ENCODE measurements at places on chromosomes 16 and 17.

DNA sequence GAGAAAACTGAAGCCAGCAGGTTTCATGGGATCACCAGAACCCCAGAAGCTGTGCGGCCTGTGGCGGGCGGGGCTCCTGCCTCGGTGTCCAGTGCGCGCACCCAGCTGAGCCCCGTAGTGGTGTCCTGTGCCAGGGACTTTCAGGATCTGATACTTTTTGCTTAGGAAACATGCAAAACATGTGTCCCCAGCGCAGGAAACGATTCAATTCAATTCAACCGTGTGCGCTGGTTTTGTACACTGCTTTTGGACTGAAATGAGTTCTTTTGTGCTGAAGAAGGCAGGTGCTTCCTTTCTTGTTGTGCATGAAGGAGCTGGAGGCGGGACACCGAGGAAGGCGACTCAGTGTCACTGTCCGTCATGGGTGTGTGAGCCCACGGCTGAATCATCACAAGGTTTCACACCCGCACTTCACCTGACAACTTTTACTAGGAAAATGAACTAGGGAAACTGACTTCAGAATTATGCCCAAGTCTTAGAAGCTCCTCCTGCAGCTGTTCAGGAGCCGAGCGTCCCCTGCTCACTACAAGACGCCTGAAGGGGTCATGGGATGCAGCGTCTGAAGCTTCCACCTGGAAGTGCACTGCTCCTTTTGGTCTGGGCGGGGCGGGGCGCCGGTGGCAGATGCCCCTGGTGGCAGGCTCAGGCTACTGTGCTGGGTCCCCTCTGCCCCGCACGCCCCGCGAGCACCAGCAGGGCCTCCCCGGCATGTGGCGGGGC is 31.4 kb upstream of the ZNF750 start:
- DNase-seq: no peak

- no peak for DNase-seq
Measured at GRCh38 chr17:67244431-67245072, 444 bp downstream of the HELZ start.

GRCh38 chr16:51057969-51058337 is 93.1 kb downstream of the SALL1 start:
- DNase-seq: peak; percentile 88

DNA sequence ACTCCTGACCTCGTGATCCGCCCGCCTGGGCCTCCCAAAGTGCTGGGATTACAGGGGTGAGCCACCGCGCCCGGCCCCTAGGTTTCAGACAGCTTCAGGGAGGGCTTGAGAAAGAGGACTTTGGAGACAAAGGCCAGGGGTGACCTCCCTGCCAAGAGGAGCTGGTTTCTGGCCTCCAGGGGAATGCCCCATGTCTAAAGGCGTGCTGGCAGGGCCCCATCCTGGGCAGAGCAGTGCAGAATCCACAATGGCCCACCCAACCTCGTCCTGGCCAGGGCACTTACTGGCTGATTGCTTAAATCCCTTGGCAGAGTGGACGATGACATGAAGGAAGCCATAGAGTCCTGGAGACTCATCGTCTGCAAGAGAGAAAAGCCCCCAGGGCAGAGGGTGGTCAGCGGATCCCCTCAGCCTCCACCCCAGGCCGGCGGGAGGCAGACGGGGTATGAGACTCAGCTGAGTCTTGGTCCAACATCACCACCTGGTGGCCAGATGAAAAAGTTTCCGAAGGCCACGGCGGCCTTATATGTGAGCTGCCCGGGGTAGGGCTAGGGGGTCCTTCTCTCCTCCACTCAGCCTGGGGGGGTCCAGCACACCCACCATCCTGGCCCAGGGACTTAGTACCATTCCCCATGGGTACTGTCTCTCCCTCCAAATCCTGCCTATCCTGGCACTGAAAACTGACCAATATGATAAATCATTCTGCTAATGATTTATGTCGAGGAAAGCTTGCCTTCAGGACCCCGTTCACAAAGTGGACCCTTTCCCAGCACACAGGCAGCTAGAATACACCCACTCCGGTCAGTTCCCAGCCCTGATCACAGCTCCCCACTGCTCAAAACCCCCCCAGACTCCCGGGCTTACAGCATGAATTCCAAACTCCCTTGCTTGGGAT is 59.1 kb downstream of the TIMM22 start:
- DNase-seq: peak; percentile 42

DNA sequence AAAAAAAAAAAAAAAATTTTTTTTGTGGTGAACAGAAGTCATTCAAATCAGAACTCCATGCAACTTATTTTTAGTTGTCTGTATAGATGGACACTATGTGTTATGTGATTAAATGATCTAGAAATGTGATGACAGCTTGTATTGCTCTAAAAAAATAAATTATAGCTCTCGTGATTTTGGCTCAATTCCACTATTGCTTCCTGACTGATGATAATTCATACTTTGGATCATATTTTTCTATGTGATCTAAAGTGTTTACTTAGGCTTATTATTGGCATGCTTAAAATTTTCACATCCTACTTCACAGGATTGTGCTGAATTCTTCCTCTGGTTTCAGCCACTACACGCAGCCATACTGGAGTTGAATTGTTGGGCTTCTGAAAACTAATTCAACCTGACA is 76.8 kb downstream of the RPGRIP1L start:
- no peak for DNase-seq

DNA sequence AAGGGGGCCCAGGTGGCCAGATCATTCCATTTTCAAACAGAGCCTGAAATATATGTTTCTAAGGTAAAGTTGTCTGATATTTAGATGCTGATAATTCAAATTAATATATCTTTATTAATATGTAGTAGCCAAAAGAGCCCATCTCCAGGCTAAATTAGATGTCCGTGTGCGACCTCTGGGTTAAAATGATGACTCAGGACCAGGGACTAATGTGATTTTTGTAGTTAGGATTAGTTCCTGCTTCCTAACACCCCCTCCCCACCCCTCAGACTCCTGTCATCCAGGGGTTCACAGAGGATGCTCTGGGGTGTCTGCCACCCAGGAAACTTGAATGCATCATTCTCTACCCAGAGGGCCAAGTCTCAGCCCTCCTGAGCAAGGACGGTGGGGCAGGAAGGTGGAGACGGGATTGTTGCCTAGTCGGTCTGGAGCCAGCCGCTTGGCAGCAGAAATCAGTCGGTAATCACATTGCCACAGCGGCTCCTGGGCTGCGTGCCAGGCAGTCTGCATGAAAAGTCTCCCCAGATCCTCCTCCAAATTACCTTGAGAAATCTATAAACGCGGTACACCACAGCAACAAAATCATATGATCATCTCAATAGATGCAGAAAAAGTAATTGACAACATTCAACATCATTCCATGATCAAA is 29.8 kb downstream of the CNGB1 start:
- peak; percentile 39 for DNase-seq

- DNase-seq: no peak
Measured at GRCh38 chr16:85152414-85153030, 40.2 kb upstream of the CIBAR2 start.

DNA sequence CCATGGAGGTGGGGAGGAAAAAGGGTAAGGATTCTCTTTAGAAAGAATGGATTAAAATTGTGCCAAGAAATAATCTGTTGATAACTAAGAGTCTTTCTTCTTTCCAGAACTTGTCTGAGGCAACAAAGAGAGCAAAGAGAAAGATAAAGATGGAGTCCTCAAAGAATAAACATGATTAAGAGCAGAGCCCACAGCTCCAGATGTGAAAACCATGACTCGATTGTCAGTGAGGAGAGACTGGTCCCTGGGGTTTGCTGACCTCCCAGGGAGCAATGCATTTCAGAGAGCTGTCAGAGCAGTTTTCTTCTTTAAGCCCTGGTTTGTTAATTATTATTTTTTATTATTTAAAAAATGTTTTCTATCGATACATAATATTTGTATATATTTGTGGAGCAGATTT is 74.6 kb downstream of the TMEM100 start:
- DNase-seq: no peak
